GM04503 (cell line): ENCODE measurements at places on chromosomes 2 and 18.

GRCh38 chr18:9771261-9771976, 63.3 kb downstream of the RAB31 start:
- DNase-seq, result no peak

- no peak for DNase-seq
Observed at GRCh38 chr2:32611366-32611765, 16.5 kb upstream of the TTC27 start.

DNA sequence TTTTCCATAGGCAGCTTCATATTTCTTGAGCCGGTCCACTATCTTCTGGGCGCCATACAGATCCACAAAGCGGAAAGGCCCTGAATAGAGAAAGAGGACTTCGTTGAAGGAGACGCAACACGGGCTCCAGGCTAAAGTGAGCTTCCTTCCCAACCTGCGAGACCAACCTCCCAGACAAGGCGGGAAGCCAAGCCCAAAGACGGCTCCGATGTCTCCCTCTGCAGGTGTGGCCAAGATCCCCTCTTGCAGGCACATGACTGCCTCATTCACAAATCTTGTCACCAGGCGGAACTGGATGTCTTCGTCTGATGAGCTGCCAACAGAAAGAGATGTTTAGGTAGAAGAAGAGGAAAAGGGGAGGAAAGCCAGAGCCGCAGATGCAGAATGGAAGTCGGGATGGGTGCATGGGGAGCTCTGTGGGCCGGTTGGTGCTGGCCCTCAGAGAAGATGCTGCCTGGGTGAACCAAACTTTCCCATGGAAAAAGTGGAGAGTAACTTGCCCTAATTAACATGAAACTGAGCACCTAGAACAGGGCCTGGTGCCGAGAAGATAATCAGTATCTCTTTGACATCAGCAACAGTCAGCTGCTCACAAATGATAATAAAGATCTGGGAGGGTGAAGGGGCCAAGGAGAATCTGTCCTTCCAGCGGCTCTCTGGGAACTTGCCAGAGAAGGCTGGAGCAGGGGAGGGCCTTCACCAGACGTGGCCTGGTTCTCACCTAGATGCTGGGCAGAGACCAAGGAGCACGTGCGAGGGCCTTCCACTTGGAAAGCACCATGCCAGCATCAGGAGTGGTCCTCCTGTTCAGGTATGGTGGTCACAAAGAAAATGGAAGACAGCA, 18.6 kb downstream of the GAREM2 start:
- DNase-seq, result no peak

DNA sequence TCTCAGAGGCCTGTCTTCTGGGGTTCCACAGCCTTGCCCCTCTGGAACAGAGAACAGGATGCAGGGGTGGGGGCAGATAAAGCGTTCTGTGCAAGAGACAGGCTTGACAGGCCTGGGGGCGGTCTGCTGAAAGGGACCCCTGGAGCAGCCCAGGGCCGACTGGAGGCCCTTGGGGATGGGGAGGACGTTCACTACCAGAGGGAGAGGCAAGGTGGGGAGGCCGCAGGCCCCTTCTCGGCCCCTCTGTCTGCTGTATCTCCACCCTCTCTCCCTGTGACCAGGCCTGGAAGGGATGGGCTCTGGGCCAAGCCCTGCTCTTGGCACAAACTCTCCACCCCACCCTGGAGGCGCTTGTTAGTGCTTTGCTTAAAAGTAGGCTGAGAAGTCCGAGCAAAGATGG, 27.3 kb upstream of the INHBB start:
- DNase-seq, result no peak

GRCh38 chr2:71078624-71079023, 10.2 kb downstream of the NAGK start:
- no peak for DNase-seq
